ENCODE measurements at places on chromosomes 1 and 21. TPM values are rescaled to one million over a fixed set of nuclear protein-coding genes. Genes with fewer than 3 reads are reported as not detected.

The PPP1R12B gene
- total RNA-seq = 5.7 TPM

The C1orf141 gene
- total RNA-seq = not detected

The S100A2 gene
- total RNA-seq = 17.8 TPM

The NPHS2 gene
- total RNA-seq = not detected

The CELA3A gene
- not detected for total RNA-seq

The TMCO1 gene
- 158 TPM for total RNA-seq

The FYB2 gene
- not detected for total RNA-seq

The GIPC2 gene
- total RNA-seq = 0.02 TPM

The RNF186 gene
- not detected for total RNA-seq

DNA sequence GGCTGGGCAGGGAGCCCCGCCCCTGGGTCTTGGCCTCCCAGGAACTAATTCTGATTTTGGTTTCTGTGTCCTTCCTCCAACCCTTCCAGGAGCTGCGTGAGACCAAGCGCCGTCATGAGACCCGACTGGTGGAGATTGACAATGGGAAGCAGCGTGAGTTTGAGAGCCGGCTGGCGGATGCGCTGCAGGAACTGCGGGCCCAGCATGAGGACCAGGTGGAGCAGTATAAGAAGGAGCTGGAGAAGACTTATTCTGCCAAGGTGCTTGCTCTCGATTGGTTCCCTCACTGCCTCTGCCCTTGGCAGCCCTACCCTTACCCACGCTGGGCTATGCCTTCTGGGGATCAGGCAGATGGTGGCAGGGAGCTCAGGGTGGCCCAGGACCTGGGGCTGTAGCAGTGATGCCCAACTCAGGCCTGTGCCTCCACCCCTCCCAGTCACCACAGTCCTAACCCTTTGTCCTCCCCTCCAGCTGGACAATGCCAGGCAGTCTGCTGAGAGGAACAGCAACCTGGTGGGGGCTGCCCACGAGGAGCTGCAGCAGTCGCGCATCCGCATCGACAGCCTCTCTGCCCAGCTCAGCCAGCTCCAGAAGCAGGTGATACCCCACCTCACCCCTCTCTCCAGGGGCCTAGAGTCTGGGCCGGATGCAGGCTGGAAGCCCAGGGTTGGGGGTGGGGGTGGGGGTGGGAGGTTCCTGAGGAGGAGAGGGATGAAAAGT lies 18.5 kb upstream of the SEMA4A start:
- DNase-seq = no peak

DNA sequence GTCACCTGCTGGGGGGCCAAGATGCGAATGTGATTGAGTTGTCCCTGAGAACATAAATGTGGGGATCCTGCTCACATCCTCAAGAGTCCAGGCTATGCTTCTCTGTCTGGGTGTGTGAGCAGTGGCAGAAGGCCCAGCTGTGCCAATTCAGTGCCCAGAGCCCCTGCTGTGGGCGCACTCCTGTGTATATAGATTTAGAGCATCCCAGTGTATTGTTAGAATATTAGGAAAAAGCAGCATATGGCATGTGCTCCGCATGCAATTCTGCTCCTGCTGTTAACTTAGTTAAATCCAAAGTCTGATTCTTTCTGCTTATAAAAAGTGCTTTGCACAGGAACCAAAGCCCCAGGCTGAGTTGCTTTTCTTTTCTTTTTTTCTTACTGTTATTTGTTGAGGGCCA lies 37.8 kb downstream of the FAM78B start:
- no peak for DNase-seq

GRCh38 chr1:160539990-160540858 lies 17.2 kb upstream of the SLAMF6 start:
- no peak for DNase-seq

DNA sequence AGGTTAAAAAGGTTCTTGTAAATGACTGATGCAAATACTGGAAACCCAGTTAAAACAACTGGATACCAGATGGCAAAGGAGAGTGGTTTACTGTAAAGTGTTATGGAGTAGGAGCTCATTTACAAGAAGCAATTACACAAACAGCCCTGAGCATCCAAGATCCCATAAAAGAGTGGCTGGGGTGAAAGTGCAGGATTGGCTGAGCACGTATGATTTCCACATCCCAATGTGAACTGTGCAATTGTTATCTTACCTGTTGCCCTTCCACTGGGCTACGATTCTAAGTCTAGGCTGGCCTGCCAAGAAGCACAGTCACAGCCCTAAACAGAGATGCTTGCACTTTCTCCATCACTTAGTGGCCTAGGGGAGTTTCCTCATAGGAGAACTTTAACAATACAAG lies 277.6 kb upstream of the RUNX1 start:
- peak; percentile 50 for DNase-seq

DNA sequence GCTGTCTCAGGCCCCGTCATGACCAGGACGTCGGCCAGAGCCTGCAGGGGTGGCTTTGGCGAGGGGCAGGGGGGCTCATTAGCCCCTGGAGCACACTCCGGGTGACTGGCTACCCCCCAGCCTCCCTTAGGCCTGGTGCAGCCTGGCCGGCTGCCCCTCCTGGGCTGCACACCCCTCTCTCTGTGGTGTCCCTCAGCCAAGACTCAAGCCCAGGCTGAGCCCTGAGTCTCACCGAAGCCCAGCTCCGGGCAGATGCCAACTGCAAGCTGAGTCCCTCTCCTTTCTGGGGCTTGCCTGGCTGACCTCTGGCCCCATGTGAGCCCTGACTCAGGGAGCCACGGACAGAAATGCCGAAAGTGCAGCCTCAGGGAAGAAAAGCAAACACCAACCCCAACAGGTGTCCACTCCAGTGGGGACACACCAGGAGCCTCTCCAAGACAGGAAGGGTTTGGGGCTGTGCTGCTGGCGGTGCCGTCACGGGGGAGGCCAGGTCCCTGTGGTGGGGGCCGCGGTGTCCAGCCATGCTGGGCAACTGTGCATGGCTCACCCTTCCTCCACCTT lies 5.3 kb upstream of the IBA57 start:
- no peak for DNase-seq

DNA sequence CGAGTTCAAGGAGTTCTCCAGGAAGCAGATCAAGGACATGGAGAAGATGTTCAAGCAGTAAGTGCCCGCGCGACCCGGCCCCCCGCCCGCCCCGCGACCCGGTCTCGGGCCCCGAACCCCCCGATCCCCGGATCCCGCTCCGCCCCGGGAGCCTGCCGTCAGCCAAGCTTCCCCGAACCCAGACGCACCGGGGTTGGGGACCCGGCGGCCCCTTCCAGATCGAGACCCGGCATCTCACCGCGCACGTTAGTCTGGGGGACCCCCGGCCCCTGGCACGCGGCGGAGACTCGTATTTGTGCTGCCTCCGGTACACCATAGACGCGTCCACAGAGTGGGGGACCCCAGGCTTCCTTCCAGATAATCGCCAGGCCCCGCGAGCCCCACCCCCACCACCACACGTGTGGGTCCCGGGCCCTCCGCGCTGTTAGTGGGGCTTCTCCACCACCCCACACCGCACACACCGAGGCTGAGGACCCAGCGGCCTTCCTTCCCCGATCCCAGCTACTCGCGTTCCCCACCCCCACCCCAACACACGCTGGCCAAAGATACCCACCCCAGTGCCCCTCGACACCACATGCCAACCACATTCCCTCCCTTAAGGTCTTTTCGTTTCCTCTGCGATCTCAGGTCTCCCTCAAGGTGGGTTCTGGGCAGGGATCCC lies 665 bp downstream of the EFHD2 start:
- DNase-seq = no peak

DNA sequence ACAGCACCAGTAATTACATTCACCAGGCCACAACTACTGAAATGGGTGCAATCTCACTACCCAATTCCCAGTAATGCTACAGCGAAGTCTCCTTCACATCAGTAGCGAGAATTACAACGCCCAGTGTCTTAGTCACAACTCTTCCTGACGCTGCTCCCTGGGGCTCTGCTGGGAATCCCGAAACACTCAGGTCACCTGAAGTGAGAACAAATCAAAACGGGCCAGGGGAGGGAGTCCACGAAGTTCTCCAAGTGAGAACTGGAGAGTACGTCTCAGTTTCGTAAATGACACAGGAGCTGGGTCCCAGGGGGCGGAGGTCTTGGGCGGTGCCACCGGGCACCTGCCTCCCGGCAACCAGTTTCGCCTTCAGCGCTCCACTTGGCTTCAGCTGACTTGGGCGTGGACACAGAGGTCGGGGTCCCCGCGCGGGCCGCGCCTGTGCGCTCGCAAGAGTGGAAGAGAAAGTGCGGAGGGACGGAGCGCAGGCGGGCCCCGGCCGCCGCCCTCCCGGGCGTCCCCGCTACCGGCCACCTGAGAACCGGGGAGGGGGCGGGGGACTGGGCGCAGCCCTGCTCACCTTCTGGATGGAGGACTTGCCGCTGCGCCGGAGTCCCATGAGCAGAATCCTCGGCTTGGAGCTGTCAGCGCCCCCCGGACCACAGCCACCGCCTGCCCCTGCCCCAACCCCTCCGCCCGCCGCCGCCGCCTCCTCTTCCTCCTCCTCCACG lies 575 bp downstream of the RRAGC start:
- peak; percentile 10 for DNase-seq

- DNase-seq = no peak
These were observed 184.2 kb downstream of the DYRK1A start for GRCh38 chr21:37550618-37551330.

DNA sequence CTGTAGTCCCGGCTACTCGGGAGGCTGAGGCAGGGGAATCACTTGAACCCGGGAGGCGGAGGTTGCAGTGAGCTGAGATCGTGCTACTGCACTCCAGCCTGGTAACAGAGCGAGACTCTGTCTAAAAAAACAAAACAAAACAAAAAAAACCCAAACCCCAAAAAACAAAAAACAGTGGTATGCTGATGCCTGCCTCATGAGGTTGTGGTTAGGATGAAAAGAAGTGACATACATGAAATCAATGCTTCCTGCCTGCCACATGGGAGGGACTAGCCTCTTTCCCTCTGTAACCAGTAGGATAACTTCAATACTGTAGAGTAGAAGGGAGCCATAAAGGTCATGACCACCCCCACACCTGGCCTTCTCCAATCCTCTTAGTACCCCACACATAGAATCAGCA lies 55.2 kb downstream of the TENT5C start:
- DNase-seq = no peak

- no peak for DNase-seq
These were observed 87.4 kb downstream of the ADGRL4 start for GRCh38 chr1:78919150-78919549.

DNA sequence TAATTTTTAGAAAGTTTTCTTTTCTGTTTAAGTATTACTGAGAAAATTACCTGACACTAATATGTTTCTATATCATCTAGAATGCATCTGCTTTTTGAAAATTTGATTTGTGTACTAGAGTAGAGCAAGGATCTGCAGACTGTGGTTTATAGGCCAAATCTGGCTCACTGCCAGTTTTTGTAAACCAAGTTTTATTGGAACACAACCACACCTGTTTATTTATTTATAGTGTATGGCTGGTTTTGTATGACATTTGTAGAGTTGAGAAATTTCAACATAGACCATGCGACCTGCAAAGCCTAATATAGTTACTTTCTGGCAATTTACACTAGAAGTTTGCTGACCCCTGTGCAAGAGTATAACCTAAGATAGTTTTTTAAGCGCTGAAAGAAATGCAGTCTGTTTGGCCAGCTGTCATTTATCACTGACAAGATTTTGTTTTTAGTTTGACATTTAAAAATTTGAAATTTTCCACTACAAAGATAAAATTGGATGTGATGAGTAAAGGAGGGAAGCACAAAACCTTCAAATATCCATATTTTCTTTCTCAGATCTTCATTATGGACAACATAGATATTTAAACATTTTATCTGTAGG lies 36.1 kb upstream of the CACYBP start:
- DNase-seq = peak; percentile 29

- DNase-seq = no peak
These were observed 53.8 kb downstream of the PTGS2 start for GRCh38 chr1:186626356-186626932.

DNA sequence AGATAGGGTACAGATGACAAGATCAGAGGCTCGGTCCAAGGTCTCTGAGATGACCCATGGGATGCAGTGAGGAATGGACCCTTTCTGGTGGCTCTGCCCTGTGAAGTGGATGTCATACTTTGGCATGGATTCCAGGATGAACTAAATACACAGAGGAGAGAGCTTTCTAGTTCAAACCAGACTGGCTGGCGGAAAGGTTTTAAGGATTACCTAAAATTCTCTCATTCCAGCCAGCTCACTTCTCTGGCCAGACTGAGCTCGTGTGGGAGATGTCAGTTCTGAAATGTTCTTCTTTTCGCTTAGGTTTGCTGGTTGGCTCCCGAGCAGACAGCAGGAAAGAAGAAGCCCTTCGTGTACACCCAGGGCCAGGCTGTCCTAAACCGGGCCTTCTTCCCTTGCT lies 6.2 kb downstream of the RNPEP start:
- DNase-seq = no peak

DNA sequence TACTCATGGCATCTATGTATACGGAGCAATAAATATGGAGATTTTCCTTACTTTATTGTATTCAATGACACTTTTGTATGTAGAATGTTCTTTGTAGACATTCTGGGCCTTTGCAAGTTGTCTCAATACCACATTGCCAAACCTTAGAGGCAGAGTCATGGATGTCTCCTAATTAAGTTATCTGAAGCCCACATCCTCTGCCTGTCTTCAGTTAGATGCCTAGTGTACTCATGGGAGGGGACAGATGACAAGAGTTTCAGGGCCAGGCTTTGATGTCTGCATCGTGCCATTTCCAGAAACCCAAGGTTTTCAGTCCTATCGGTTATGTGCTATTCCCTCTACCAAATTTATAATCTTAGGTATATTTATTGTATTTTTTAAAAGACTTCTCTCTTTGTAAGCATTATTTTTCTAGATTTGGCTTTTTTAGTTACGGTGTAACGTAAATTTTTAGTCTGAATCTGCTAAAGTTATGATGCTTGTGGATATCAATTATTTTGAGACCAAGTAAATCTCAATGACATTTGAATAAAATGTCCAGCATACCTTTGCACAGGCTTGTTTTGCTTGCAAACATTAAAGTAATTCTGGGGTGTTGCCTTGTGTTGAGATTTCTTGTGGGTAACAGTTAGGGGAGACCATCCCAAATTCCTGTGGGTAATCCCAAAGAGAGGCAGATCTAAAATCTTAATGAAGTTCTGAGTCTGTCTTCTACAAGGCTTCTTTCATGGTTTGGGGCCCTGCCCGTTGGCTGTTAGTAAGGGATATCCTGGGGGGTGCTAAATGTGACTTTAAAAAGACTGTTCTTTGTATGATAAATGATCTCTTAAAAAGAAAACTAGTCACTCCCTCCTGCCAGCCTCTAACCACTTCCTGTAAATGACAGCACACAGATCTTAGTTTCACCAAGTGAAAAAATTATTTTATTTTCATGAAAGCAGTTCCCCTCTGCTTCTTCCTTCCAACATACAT lies 8.0 kb upstream of the MACF1 start:
- peak; percentile 40 for DNase-seq

- no peak for DNase-seq
These were observed 353.3 kb downstream of the PBX1 start for GRCh38 chr1:164912290-164912689.

DNA sequence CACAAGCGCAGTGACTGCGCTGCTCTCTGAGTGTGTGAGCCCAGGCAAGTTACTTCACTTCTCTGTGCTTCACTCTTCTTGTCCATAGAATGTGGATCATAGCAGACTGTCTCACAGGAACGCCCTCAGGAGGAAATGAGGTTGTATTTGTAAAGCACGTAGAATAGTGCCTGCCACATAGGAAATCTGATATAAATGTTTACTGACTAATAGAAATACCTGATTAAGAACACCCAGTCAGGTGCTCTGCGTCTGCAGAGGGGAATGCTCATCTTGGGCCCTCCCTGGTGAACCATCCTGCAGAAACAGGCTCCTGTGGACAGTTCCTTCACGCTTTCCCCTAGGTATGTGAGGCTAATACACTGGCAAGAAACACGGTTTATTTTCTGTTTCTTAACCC lies 100.3 kb downstream of the BEND5 start:
- no peak for DNase-seq

Data from H4 (cell line).